ENCODE measurements at places on chromosomes 5 and 9.

- no peak for DNase-seq
Observed at GRCh38 chr5:68770551-68770950, 323.3 kb upstream of the SLC30A5 start.

DNA sequence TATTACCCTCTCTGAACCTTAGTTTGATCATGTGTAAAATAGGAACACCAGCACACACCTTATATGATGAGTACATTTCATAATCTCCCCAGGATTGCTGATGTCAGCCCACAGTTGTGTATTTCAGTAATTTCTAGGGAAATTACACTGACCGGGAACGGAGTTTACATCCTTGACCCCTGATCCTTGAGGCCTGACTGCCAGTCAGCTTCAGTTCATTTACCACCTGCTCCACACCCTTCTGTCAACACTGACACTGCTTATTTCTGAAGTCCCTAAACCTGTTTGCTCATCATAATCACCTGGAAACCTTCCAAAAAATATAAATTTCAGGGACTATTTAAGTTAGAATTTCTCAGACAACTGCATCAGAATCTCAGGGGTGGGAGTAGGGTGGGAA, 55.3 kb downstream of the ZNF622 start:
- DNase-seq: no peak

- DNase-seq: no peak
Observed at GRCh38 chr9:108093773-108094675, 604.5 kb upstream of the KLF4 start.

DNA sequence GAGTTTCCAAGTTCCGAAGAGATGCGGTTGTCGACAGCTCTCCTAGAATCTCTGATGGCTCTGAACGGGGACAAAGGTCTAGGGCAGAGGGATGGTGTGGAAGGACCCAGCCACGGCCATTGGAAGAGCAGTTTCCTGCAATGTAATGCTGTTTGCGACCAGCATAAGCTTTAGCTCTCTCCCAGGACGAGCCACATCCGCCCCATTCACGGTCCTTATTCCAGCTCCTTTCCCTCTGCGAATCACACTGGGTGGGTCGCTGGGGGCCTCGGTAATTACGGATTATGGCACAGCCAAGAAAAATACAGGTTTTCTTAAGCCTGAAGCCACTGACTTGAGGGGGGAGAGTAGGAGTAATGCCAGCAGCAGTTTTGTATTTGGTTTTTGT, 22.7 kb downstream of the ANXA2R start:
- no peak for DNase-seq

All from stimulated activated CD8-positive, alpha-beta memory T cell treated with anti-CD3 and anti-CD28 coated beads, Interleukin-2, amount 100 ng/mL, for 1 hour (primary cell).